ENCODE measurements at places on chromosomes 6 and 20. TPM values are rescaled to one million over a fixed set of nuclear protein-coding genes. Genes with fewer than 3 reads are reported as not detected.

Gene GHRH
- total RNA-seq: not detected

Gene CTAGE9
- total RNA-seq: not detected

Gene IMPG1
- total RNA-seq: not detected

Gene VWA7
- 1.7 TPM for total RNA-seq

Gene NMBR
- total RNA-seq: not detected

Gene BCAS1
- total RNA-seq: 0.69 TPM

Gene EPHA7
- 0.11 TPM for total RNA-seq

Gene MEI4
- total RNA-seq: not detected

Gene KCNQ2
- total RNA-seq: 0.61 TPM

Gene KDM1B
- 9.5 TPM for total RNA-seq

Gene ZNF322
- 5.4 TPM for total RNA-seq

Gene GNAS-AS1
- not detected for total RNA-seq

Gene POM121L2
- total RNA-seq: not detected

Gene CDC40
- total RNA-seq: 10.7 TPM

Gene FNDC1
- 0.08 TPM for total RNA-seq

Gene TCP11
- total RNA-seq: not detected

Gene TMEM14B
- total RNA-seq: 113 TPM

Gene COL11A2
- total RNA-seq: 0.51 TPM

Gene OR2B6
- not detected for total RNA-seq

Gene SLC22A2
- 0.06 TPM for total RNA-seq

Gene TOX2
- total RNA-seq: 10.4 TPM

Gene SRSF12
- total RNA-seq: 2.2 TPM

Gene TFAP2B
- total RNA-seq: not detected

Gene FAM217B
- 7.7 TPM for total RNA-seq

Gene CLVS2
- 0.15 TPM for total RNA-seq

Gene PNPLA1
- not detected for total RNA-seq

Gene PFDN6
- 141 TPM for total RNA-seq

Gene TBXT
- not detected for total RNA-seq

Gene CST1
- total RNA-seq: 1.1 TPM

Gene MRPL18
- 102 TPM for total RNA-seq
